ENCODE measurements at places on chromosomes 2 and 18.

- no peak for DNase-seq
Observed at GRCh38 chr18:76453057-76453561, 41.9 kb downstream of the ZNF516 start.

DNA sequence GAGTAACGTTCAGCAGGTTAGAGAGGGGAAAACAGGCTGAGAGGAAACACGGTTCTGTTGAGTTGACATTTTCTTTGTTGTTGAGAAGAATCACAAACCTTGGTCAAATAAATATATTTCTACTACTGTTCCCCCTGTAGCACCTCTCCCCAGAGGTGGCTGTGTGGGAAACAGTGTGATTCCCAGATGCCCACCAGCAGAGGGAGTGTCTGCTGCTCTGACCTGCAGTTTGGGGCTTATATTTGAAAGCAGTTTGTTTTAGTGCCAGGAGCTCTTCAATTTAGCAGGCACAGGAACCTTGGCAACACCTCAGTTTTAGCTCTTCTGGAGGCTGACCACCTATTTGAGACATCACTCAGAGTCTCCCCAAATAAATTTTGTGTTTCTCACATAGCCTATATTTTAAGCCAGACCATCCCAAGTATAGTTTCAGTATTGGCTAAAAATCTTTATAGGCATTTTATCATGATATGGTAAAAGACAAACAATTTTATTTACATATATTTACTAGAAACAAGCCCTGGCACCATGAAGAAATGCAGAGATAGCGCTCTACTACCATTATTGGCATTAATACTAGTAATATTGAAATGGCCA lies 75.7 kb downstream of the PIK3C3 start:
- DNase-seq: peak; percentile 35

DNA sequence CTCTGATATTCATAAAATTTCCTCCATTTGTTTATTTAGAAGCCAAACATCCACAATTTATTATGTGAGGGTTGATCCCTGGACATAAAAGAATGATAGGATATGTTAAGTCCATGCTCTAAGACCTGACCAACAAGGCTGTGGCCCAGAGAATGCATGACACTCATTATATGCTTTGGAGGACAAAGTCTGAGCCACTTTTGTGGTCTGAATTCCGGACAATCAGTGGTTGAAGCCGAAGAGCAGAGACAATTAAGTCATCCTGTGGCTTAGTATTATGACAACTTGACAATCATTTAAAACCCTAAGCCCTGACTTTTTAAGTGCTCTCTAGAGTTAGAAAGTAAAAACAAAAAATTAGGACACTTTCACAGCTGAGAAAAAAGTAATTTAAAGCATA lies 483.3 kb downstream of the PLCL1 start:
- no peak for DNase-seq

- peak; percentile 94 for DNase-seq
Observed at GRCh38 chr2:237291138-237291792, 122.7 kb downstream of the COL6A3 start.

All from common myeloid progenitor, CD34-positive (primary cell).